ENCODE measurements at places on chromosomes 7 and 10.

- DNase-seq: no peak
Observed at GRCh38 chr7:110918949-110919548, 171.9 kb upstream of the LRRN3 start.

DNA sequence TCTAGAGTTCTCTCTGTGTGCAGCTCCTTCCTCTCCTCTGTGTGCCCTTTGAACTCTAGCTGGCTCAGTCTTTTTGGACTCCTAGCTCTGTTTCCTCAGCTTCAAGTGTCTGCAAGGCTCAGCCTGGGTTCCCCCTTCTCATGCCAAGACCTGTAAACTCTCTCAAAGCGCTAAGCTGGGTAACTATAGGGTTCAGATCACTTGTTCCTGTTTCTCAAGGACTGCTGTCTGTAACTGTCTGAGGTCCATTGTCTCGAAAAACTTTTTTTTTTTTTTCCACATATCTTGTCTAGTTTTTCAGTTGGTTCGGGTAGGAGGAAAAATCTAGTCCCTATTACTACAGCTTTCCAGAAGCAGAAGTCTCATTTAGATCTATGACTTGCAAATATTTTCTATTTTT lies 46.6 kb upstream of the PPP1R17 start:
- DNase-seq: no peak

GRCh38 chr10:5805711-5806110 lies 7.5 kb downstream of the GDI2 start:
- DNase-seq: no peak

- DNase-seq: no peak
Observed at GRCh38 chr10:58404001-58404400, 18.8 kb downstream of the TFAM start.

Data from esophagus squamous epithelium (tissue), 5 donors.